ENCODE measurements at places on chromosomes 2 and 18. TPM values are rescaled to one million over a fixed set of nuclear protein-coding genes. Genes with fewer than 3 reads are reported as not detected.

Gene TMEM169
- 0.57 TPM for total RNA-seq

- no peak for DNase-seq
Measured at GRCh38 chr2:60926741-60927552, 45.6 kb downstream of the REL start.

Gene WDR54
- 82.5 TPM for total RNA-seq

DNA sequence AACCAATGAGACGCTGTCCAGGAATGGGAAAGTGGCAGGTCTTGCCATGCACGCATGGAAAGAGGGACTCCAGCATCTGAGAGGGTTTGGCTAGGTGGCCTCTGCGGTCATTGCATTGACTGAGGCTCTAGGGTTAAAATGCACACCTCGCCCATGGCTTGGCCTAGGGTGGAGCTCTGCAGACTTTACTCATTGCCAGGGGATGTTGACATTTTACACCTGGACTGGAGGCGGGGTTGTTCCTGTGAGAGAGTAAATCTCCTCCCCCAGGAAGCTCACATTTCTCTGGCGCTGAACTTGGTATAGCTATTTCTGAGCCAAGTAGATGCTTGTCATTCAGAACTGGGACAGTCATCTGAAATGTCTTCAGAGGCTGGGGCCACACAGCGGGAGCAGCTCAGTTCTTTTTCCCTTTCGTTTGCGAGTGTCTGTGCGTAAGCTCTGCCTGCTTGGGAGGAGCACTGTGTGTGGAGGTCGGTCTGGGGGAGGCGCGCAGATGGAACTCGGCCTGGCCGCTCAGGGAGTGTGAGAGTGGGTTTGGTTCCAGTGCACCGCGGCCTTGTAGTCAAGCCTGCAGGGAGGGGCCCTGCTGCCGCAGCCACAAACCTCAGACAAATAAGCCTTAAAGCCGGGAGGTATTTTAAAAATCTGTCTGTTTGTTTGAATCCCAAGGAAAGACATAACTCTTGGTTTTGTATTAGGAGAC lies 76.5 kb downstream of the LPIN1 start:
- DNase-seq: no peak

Gene SALL3
- not detected for total RNA-seq

GRCh38 chr2:111030260-111030891 lies 90.3 kb upstream of the BCL2L11 start:
- no peak for DNase-seq

Gene PLCD4
- not detected for total RNA-seq

DNA sequence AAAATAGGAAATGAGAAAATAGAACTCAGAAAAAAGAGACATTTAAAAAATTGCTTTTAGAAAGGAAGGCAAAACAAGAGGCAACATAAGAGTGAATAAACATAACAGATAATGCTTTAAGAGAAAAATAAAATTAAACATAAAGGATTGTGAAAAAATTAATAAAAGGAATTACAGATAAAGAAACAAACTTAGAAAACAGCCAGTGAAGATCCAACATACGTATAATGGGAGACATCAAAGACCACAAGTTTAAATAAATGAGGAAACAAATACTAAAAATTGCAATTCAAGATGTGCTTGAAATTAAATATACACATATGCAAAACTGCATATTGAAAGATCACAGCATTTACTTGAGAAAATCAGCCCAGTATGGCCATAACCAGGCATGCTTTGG lies 448.9 kb downstream of the NBAS start:
- peak; percentile 34 for DNase-seq

Gene RNF144A
- total RNA-seq: 1.1 TPM

DNA sequence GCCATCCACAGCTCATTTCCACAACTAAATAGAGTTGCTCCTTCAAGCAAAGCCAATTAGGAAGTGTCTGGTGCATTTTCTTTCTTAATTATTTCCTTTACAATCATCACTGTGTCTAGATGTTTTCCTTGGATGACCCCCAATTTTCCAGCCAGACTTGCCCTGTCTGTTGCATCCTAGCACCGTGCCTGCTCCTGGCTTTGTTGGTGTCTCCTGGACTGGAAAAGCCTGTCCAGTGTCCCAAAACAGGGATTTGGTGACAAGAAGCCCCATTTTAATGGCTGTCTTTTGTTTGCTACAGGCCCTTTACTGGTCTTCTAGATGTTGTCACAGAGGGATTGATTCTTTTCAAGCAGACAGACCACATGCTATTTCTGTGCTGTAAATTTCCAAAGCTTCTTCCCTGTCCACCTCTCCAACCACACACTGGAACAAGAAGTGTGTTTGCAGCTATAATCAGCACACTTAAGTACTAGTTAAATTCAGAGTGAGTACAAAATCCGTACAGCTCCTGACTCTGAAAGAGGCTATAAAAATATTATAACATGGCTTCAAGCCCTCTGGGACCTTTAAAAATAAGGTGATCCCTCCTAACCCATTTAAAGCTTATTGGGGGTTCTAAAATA lies 38.4 kb downstream of the RNF144A start:
- no peak for DNase-seq

GRCh38 chr18:13374468-13375301 lies 156.1 kb downstream of the LDLRAD4 start:
- no peak for DNase-seq

Gene ZNF512
- 57.8 TPM for total RNA-seq

DNA sequence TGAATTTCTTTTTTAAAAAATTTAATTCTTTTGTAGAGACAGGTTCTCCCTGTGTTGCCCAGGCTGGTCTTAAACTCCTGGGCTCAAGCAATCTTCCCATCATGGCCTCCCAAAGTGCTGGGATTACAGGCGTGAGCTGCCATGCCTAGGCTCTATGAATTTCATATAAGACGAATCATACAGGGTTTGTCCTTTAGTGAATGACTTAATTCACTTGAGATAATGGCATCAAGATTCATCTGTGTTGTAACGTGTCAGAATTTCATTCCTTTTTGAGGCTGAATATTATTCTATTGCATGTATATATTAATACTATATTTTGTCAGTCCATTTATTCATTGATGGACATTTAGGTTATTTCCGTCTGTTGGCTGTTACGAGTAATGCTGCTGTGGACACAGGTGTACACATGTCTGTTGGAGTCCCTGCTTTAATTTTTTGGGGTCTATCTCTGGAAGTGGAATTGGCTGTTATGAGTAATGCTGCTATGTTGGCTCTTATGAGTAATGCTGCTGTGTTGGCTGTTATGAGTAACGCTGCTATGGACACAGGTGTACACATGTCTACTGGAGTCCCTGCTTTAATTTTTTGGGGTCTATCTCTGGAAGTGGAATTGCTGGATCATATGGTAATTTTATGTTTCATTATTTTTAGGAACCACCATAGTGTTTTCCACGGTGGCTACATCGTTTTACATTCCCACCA lies 210.6 kb downstream of the CAMKMT start:
- DNase-seq: no peak

DNA sequence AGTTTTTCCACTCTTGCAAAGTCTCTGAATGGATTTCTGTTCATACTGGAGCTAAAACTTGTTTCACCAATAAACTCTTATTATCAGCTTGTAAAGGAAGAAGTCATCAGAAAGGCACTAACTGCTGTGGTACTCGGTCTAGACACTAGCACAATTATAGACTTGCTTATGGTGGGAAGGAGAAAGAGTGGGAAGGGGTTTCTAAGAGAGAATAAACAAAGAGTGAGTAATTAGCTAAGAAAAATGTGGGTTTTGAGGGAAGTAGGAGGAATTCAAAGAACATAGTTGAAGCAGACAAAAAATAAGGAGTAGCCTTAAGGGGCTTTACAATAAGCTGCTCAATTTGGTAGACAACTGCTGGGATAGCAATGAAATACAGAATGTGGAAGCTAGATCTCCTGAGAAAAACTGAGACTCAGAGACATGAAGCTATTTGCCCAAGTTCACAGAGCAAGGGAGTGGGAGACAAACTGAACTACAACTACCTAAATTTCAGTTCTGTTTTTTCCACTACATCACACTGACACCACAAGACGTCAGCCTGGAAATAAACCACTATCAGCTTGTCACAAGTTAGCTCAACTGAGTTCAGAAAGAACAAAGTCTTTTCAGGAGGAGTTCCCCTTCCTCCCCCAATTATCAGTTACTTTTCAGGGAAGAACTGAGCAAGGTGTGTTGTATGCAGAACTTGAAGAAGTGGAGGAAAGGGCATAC lies 59.7 kb downstream of the MAP4K3 start:
- peak; percentile 66 for DNase-seq

GRCh38 chr2:12046641-12047040 lies 300.2 kb downstream of the LPIN1 start:
- DNase-seq: no peak

- peak; percentile 1 for DNase-seq
Measured at GRCh38 chr2:125745514-125745913, 910.4 kb upstream of the GYPC start.

DNA sequence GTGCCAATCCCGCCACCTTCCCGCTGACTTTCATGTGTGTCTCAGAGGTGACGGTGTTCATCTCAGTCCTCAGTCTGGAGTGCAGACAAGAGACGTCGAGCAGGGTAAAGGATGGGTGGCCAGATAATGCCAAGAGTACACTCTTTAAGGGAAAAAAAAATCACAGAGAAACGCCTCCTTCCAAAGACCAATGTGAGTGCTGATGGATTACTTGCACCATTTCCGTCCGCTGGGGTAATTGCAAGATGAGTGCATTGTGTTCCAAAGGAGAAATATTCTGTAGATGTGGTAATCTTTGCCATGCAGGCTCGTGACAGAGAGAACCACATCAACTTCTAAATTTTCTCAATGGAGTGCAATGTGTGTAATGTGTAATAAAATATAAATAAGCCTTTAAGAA lies 81.0 kb downstream of the KLHL29 start:
- DNase-seq: no peak

Gene TMX3
- 25.9 TPM for total RNA-seq

Gene PRKRA
- total RNA-seq: 76.4 TPM

Gene PSMA8
- 0.37 TPM for total RNA-seq

GRCh38 chr2:159712929-159713420 lies 669 bp downstream of the MARCHF7 start:
- peak; percentile 61 for DNase-seq

Gene BOK
- not detected for total RNA-seq

Gene SUCLG1
- total RNA-seq: 62.3 TPM

Gene NIF3L1
- 57.4 TPM for total RNA-seq

GRCh38 chr2:101623031-101623521 lies 74.4 kb upstream of the MAP4K4 start:
- no peak for DNase-seq

DNA sequence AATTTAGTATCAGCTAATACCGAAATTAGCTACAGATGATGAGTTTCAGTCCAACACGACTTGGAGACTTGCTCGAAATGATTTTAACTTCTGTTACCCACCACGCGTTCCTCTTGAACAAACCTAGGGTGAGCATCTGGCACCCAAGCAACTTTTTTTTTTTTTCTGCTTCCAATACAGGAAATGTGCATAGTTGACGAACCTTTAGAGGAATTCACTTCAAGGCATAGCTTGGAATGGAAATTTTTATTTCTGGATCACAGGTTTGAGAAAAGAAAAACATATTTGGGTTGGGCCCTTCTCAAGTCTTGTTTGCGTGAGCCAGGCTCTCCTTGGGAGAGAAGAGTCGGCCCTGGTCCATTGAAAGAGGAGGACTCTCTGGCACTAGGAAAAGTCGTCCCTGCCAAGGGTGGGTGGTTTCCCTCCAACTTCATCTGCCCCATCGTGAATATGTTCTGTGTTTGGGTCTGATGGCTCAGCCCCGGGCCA lies 37.4 kb upstream of the RPL31 start:
- no peak for DNase-seq

- no peak for DNase-seq
Measured at GRCh38 chr18:22826726-22827125, 106.4 kb upstream of the RBBP8 start.

- no peak for DNase-seq
Measured at GRCh38 chr2:170685591-170685990, 29.5 kb upstream of the SP5 start.

DNA sequence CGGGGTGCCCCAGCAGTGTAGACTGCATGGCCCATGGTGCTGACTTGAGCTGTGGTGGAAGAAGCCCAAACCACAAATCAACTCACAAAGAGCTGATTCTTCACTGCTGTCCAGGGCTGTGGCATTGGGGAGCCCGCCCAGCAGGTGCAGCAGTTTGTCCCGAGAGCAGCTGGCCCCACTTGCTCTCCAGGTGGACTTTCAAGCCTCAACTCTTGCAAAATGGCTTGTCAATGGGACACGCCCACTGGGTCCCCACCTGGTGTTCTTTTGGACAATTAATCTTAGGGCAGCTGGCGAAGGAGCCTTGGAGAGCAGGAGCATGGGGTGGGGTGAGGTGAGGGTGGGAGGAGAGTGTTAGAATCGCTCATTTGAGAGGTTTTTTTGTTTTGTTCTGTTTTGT lies 117.9 kb downstream of the MYCN start:
- DNase-seq: no peak
